Activated T-helper 17 cell treated with anti-CD3 and anti-CD28 coated beads, Interleukin-2, amount 50 U/mL, for 72 hours (primary cell): ENCODE measurements at places on chromosomes 5 and 9. TPM values are rescaled to one million over a fixed set of nuclear protein-coding genes. Genes with fewer than 3 reads are reported as not detected.

- peak; percentile 86 for ATAC-seq
Observed at GRCh38 chr5:73119451-73120157, 771 bp upstream of the TMEM171 start.

DNA sequence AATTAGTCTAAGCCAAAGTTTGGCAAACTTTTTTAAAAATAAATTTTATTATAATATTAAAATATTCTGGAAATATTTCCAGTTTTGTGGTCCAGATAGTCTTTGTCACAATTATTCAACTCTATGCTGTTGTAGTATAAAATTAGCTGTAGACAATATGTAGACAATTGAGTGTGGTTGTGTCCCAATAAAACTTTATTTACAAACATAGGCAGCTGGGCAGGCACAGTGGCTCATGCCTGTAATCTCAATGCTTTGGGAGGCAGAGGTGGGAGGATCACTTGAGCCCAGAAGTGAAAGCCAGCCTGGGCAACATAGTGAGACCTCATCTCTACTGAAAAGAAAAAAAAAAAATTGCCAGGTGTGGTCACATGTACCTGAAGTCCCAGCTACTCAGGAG is 150.5 kb upstream of the EPB41L4A start:
- ATAC-seq: no peak

GRCh38 chr5:144369006-144369405 is 198.3 kb downstream of the KCTD16 start:
- no peak for ATAC-seq

DNA sequence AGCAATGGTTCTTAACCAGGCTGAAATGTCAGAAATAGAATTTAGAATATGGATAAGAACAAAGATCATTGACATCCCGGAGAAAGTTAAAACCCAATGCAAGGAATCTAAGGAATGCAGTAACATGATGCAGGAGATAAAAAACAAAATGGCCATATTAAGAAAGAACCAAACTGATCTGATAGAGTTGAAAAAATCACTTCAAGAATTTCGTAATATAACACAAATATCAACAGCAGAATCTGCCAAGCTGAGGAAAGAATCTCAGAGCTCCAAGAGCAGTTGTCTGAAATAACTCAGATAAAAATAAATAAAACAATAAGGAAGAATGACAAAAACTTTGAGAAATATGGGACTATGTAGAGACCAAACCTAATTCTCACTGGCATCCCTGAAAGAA is 37.8 kb upstream of the TAS2R1 start:
- ATAC-seq: no peak

GRCh38 chr5:136814619-136815378 is 449.5 kb upstream of the TRPC7 start:
- ATAC-seq: no peak

DNA sequence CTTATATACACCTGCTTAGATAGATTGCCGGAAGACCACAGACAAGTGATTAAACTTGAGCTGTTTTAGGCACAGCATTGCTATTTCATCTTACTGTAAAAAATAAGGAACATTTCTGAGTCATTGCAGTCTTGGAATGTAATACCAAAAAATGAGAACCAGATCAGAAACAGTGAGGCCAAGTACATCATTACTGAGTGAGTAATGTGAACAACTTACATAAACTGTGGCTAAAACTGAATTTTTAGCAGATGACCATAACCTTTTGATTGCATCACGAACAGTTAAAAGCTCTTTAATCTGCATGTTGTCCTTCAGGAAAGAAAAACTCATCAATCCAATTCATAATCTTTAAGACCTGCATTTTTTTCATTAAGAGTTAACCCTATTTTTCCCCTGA is 157.1 kb upstream of the FGF10 start:
- ATAC-seq: no peak

GRCh38 chr9:89886281-89886700 is 281.5 kb downstream of the GADD45G start:
- ATAC-seq: no peak

- ATAC-seq: no peak
Observed at GRCh38 chr5:56251440-56251839, 18.3 kb upstream of the ANKRD55 start.

DNA sequence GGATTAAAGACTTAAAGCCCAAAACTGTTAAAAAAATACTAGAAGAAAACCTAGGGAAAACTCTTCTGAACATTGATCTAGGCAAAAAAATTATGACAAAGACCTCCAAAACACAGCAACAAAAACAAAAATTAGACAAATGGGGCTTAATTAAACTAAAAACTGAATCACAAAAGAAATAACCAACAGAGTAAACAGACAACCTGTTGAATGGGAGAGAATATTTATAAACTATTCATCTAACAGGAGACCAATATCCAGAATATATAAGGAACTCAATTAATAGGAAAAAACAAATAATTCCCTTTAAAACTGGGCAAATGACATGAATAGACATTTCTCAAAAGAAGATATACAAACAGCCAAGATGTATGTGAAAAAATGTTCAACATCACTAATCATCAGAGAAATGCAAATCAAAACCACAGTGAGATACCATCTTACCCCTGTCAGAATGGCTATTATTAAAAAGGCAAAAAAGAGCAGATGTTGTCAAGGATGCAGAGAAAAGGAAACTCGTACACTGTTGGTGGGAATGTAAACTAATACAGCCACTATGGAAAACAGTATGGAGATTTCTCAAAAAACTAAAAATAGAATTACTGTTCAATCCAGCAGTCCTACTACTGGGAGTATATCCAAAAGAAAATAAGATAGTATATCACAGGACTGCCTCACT is 50.2 kb upstream of the TLX3 start:
- no peak for ATAC-seq

DNA sequence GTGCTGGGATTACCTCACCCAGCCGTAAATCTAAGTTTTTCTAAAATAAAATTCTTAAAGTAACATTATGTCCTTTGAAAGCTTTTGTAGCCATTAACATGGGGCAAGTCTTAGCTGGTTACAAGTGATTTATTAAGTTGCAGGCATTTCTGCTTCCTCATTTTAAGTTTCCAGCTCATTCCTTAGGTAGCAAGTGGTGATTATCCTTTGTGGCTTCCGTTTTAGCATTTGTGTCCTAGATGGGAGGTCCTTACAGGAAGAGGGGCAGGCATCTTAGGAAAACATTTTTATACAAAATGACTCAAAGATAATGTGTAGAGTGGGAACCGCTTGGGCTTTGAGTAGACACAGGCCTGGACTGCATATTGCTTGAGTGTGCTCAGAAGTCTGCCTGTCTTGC is 35.0 kb upstream of the ROPN1L start:
- ATAC-seq: no peak

DNA sequence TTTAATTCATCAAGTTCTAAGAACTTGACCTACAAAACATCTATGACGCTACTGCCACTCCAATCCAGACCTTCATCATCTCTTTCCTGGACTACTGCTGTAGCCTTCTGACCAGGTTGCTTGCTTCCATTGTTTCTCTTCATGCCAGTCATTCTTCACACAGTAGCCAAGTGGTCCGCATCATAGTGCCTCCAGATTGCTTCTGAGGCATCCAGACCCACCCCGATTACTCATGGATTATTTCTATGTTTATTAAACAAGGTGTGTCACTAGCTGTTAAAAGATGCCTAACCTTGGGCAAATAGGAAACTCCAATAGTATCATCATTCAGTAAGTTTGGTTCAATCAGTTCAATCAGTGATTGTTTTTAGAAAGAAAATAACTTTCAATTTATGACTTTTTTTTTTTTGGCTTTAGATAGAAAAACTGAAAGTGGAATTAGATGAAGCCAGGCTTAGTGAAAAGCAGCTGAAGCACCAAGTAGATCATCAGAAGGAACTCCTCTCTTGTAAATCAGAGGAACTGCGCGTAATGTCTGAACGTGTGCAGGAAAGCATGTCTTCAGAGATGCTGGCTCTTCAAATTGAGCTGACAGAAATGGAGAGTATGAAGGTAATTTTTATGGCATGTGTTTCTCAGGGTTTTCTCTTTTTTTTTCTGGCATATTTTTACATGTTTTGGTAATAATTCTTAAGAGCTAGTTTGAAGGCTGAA is 9.5 kb downstream of the SPDL1 start:
- no peak for ATAC-seq

DNA sequence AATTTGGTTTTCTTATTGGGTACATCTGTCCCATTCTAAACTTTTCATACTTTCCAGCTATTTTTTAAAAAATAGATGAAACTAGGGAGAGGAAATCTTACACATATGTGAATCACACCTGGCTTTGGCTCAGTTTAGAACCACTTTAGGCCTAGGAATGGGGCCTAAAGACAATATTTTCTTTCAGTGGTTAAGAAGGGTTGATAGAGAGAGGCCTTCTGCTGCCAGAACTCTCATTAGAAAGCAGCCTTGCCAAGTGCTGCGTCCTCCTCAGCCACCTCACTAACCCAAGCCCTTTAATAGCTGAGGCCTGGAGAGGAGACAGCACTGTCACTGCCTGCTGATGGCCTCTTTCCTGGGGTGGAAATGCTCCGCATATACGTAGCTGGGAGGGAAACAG is 167.5 kb downstream of the SAXO1 start:
- ATAC-seq: no peak

DNA sequence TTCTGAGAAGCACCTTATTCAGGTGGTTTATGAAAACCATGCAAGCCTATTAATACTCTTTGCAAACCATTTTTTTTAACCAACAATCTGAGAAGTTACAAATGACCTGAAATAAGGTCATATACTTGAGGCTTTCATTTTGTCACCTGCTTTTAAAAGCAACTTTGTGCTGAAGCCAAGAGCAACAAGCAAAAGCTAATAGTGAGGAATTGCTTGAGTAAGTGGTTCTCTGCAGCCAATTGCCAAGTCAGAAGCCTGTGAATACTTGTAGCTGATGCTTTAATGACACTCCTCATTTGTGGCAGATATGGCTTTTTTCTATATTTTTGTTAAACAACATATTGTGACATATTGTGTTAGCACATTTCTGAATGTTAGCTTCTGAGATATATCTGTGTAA is 126.7 kb upstream of the ZNF608 start:
- no peak for ATAC-seq

DNA sequence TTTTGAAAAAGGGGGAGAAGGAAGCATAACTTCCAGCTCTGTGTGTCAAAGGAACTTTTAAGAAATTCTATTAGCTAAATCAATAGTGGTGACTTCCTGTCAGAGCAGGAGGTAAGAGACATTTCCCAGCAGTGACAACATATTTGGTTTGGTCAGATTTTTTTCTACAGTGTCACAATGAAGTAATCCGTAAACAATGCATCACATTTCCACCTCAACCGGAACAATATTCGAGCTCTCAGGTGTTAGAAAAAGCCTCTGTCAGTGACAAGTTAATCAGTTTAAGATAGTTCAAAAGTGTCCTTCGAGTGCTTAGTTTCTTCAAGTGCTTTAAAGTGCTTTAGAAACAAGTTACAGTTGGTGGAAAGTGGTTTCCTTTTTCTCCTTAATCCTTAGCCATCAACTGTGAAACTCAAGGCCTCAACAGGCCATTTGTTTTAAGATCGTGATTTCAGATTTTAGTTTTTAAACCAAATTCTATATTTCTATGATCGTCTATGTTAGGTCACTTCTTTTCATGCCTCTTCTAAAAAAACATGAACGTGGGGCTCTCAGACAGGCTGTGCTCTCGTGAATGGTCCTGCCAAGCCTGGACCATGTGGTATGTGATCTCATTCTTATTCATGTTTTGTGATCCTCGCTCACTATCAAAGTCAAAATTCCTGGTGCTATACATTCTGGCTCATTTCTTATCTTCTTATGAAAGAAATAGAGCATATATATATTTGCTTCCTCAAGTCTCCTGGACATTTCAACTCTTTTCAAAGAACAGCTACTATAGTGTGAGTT is 181.9 kb upstream of the HMHB1 start:
- ATAC-seq: no peak

GRCh38 chr9:36389590-36389989 is 10.5 kb downstream of the RNF38 start:
- ATAC-seq: peak; percentile 77

DNA sequence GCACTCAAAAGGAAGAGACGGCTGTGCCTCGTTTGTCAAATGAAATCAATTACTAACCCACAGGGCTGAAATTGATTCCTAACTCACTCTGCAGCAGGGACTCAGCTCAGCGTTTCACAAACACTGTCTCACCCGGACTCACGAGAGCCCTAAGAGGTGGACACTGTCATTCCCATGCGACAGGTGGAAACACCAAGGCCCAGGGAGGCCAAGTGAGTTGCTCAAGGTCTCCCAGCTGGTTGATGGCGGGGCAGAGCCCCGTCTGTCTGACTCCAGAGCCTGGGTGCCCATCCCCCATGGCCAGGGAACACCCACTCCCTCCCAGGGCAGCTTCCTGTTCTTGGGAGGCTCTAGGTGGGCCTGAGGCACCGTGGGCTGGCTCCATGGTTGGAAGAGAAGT is 1.3 kb upstream of the PLPP7 start:
- ATAC-seq: no peak

ENTREP1 gene
- not detected for total RNA-seq

SLC34A1 gene
- total RNA-seq: 1.1 TPM

TOR2A gene
- 15.7 TPM for total RNA-seq

EDIL3 gene
- not detected for total RNA-seq
